Placental pericyte (primary cell): ENCODE measurements at places on chromosomes 6 and 20. TPM values are rescaled to one million over a fixed set of nuclear protein-coding genes. Genes with fewer than 3 reads are reported as not detected.

SENP6 gene
- total RNA-seq = 84.2 and 92.6 TPM in 2 replicates

WFDC11 gene
- not detected in 2 replicates for total RNA-seq

YWHAB gene
- total RNA-seq = 116 and 173 TPM in 2 replicates

TGM3 gene
- total RNA-seq = not detected in 2 replicates

C20orf204 gene
- total RNA-seq = 0.88 and 1.4 TPM in 2 replicates

DYNLT2 gene
- total RNA-seq = 1.1 and 1.3 TPM in 2 replicates

TCP11 gene
- 0.66 and 0.72 TPM in 2 replicates for total RNA-seq

CAGE1 gene
- total RNA-seq = 0.14 and 0.22 TPM in 2 replicates

TAP1 gene
- total RNA-seq = 60.0 and 115 TPM in 2 replicates

AURKA gene
- total RNA-seq = 3.7 and 102 TPM in 2 replicates

VARS2 gene
- total RNA-seq = 24.8 and 28.4 TPM in 2 replicates

OR2B6 gene
- not detected in 2 replicates for total RNA-seq

PREX1 gene
- 3.3 and 30.4 TPM in 2 replicates for total RNA-seq

ENPP4 gene
- total RNA-seq = 0.22 and 1.1 TPM in 2 replicates

SLPI gene
- not detected in 2 replicates for total RNA-seq

NFS1 gene
- total RNA-seq = 14.0 and 27.1 TPM in 2 replicates

KHDC1L gene
- total RNA-seq = 0.44 TPM in 1 of 2 replicates, not detected in the other

TP53TG5 gene
- not detected in 2 replicates for total RNA-seq

ZNF391 gene
- total RNA-seq = under 0.01 and 0.14 TPM in 2 replicates

VSX1 gene
- total RNA-seq = not detected in 2 replicates

CLVS2 gene
- total RNA-seq = not detected in 2 replicates

ECT2L gene
- not detected in 2 replicates for total RNA-seq

GPX6 gene
- total RNA-seq = not detected in 2 replicates

SLC29A1 gene
- 15.8 and 74.6 TPM in 2 replicates for total RNA-seq

KIAA0408 gene
- 0.22 and 1.1 TPM in 2 replicates for total RNA-seq

SLC35D3 gene
- total RNA-seq = 0.14 TPM in 1 of 2 replicates, not detected in the other

OOEP gene
- 0.72 and 0.88 TPM in 2 replicates for total RNA-seq

TPX2 gene
- total RNA-seq = 3.1 and 123 TPM in 2 replicates

FAM217A gene
- total RNA-seq = not detected in 2 replicates

COX4I2 gene
- total RNA-seq = not detected in 2 replicates

IYD gene
- total RNA-seq = not detected in 2 replicates

HLA-DRA gene
- total RNA-seq = 0.22 and 0.72 TPM in 2 replicates

CFAP206 gene
- not detected in 2 replicates for total RNA-seq

EDN1 gene
- total RNA-seq = 0.88 and 6.9 TPM in 2 replicates

DNAAF9 gene
- total RNA-seq = 15.3 and 16.6 TPM in 2 replicates
